ENCODE measurements at places on chromosomes 12 and 14.

DNA sequence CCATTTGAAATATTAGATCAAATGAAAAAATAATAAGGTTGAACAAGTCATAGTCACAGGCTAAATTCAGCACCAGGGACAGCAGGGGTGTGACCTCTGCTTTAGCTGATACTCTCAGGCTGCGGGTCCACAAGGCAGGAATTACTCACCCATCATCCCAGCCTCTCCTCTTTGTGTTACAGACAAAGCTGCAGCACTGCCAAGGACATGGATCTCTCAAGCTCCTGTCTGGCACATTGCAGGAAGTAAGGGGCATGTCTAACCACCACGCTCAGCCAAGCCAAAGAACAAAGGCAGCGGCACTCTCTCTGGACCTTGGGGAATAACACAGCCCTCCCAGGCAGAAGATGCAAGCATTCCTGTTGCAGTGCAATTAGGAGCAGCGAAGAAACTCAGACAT lies 783.8 kb downstream of the VRK1 start:
- no peak for DNase-seq

GRCh38 chr12:69240631-69240995 lies 1.2 kb downstream of the CPSF6 start:
- peak; percentile 46 for DNase-seq

DNA sequence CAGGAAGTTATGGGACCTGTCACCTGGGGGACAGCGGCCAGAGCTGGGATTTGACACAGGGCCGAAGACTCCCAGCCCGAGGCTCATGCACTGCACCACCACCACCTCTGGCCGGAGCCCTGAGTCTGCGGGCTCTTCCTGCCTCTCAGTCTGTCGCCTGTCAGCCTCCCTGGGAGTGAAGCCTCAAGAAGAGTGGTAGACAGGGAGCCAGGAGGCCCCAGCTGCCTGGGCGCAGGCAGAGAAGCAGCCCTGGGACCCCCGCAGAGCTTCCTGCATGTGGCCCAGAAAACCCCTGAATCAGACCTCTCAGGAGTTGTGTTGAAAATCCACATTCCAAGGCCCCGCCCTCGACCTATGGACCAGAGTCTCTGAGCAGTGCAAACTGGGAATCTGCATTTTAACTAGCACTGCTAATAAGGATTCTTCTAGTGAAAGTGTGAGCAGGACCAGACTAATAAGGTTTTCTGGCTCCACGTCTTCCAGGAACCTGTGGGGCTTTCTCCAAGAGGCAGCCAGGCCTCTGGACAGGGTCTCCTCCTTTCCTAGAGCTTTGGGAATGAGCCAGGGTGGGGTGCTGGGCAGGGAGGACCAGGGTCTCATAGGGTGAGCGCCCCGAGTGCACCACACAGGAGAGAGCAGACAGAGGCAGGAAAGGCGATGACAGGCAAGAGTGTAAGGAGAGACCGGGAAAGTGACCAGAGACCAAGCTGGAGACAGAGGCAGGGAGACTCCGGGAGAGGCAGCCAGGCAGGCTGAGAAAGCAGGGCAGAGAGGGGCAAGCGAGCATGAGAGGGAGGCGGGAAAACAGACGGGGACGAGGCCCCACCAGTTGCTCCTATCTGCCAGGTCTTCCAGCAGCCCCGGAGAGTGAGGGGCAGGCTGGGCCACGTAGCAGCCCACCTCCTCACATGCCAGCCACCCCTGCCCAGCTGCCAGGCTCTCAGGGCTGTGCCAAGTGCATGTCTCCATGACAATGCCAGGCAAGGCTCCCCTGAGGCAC lies 112.4 kb downstream of the BCL11B start:
- DNase-seq, result no peak

- DNase-seq, result no peak
These were observed 5.7 kb downstream of the RAB35 start for GRCh38 chr12:120110550-120111501.

DNA sequence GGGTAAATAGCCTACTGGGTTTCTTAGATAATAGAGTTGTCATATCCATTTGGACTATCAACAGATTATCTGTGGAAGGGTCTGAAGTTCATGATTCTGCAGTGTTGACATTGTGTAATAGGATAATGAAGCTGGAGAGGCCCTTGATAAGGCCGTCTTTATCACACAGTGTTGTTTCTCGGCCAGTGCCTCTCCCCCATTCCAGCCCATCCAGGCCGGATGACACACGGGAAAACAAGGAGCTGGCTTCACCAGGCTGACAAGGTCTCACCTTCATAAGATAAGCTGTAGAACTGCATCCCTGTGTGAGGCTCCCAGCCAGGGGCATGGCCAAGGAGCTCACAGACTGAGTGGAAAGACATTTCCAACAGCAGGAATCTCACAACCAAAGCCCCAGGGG lies 8.7 kb upstream of the EML1 start:
- no peak for DNase-seq

- DNase-seq, result no peak
These were observed 665 bp downstream of the RHOF start for GRCh38 chr12:121792607-121793439.

DNA sequence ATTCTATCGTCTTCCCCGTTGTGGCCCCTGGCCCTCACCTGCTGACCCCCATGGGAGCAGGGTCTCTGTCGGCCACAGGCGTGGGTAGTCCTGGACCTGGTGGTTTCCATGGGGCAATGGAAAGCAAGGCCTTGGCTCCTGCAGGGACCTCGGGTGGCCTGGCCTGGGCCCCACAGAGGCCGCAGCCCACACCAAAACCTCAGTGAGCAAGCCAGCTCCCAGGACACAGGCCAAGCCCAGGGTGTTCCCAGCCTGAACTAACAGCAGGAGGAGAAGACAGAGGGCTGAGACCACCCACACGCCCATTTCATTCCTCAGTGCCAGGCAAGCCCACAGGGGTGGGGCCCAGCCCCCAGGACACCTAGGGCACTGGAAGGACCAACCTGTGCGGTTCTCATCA lies 16.9 kb downstream of the ABCB9 start:
- DNase-seq, result no peak

GRCh38 chr12:10098791-10099190 lies at the start of gene CLEC1A:
TSS of gene CLEC1A (minus strand) at chr12:10098985. CDS start at chr12:10098922, 63 bp downstream.
- DNase-seq, result no peak

DNA sequence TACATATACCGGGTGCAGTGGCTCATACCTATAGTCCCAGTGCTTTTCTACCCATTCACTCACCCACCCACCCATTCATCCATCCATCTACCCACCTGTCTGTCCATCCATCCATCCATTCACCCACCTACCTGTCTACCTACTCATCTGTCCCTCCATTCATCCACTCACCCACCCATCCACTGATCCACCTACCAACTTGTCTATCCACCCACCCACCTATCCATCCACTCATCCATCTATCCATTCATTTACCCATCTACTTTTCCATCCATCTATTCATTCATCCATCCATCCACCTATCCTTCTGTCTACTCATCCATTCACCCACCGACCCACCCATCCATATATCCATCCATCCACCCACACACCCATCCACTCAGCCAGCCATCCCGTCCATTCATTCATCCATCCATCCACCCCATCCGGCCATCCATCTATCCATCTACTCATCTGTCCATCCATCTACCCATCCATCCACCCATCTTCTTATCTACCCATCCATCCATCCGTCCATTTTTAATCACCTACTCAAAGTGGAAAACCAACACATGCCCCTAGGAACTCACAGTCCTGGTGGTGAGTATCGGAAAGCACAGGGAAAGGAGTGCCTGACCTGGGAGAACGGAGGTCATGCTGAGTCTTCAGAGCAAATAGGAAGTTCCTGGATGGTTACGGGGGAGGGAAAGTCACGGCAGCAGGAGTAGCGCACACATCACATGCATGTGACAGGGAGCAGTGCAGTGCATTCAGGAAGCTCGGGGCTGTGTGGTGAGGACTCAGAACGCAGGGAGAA lies 20.0 kb downstream of the DDX51 start:
- DNase-seq, result no peak

- no peak for DNase-seq
These were observed 291.8 kb downstream of the TMEM121 start for GRCh38 chr14:105817971-105818711.

All from ELR (cell line).